ENCODE measurements at places on chromosomes 5 and 9. TPM values are rescaled to one million over a fixed set of nuclear protein-coding genes. Genes with fewer than 3 reads are reported as not detected.

GRCh38 chr9:79824265-79824664, 252.5 kb downstream of the TLE4 start:
- no peak for DNase-seq

- DNase-seq, result no peak
These were observed 25.6 kb upstream of the LARP1 start for GRCh38 chr5:154729613-154730012.

GRCh38 chr9:113963017-113963620, 87.0 kb downstream of the ZNF618 start:
- no peak for DNase-seq

- no peak for DNase-seq
These were observed 48.8 kb downstream of the POC5 start for GRCh38 chr5:75668445-75668844.

DNA sequence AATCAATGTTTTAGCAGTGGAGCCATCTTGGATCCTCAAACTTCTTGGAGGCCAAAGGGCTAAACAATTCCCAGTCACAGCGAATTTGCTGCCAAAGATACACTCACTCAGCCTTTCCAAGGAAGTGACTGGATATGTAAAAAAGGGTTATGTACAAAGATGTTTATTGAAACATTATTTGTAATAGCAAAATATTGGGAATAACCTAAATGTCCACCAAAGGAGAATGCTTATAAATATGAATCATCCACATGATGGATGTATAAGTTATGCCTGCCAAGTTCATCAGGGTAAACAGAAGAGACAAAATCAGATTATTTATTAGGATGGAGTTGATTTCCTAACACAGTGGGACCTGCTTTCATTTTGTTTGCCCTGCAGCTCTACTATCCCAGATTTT, 145.2 kb upstream of the ABCA1 start:
- no peak for DNase-seq

NTNG2 gene
- 5.0 TPM for total RNA-seq

GDA gene
- not detected for total RNA-seq

FAM78A gene
- total RNA-seq, result 3.0 TPM

Measured in posterior vena cava (tissue), 2 donors.